Activated T-helper 2 cell treated with anti-CD3 and anti-CD28 coated beads, Interferon-gamma antibody, Interleukin-2, Interleukin-4, amounts not matched to agents 10 μg/mL and 5 μg/mL and 100 μg/mL, durations not matched to agents 14 hours and 24 hours and 36 hours (primary cell): ENCODE measurements at places on chromosomes 3 and 15. TPM values are rescaled to one million over a fixed set of nuclear protein-coding genes. Genes with fewer than 3 reads are reported as not detected.

- H3K36me3 ChIP-seq: no peaks in the 10 kb centered on the region
- DNase-seq: no peak
- H3K4me1 ChIP-seq: no peaks in the 10 kb centered on the region
- no peak overlapping the region for H3K27ac ChIP-seq
- H3K27me3 ChIP-seq: peaks cover 41% of the 10 kb centered on the region
These were observed 107.5 kb downstream of the SRGAP3 start for GRCh38 chr3:9141928-9142289.

DNA sequence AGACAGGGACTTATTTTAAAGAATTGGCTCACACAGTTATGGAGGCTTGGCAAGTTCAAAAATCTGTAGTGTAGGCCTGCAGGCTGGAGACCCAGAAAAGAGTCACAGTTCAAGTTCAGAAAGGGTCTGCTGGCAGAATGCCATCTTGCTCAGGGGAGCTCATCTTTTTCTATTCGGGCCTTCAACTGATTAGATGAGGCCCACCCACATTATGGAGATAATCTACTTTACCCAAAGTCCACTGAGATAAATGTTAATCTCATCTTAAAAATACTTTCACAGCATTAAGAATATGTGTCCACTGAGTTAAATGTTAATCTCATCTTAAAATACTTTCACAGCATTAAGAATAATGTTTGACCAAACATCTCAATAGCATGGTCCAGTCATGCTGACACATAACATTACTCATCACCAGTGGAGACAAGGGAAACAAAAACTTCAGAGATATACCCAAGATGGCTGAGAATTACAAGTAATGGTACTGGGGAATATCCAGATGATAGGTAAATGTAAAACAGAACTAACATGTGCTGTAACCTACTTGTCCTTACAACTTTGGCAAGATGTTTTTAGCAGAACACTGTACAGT lies 74.3 kb upstream of the STAC start:
- H3K36me3 ChIP-seq: no peaks in the 10 kb centered on the region
- no peaks in the 10 kb centered on the region for H3K27me3 ChIP-seq
- no peaks in the 10 kb centered on the region for H3K4me1 ChIP-seq
- no peak for DNase-seq
- no peak overlapping the region for H3K27ac ChIP-seq

DNA sequence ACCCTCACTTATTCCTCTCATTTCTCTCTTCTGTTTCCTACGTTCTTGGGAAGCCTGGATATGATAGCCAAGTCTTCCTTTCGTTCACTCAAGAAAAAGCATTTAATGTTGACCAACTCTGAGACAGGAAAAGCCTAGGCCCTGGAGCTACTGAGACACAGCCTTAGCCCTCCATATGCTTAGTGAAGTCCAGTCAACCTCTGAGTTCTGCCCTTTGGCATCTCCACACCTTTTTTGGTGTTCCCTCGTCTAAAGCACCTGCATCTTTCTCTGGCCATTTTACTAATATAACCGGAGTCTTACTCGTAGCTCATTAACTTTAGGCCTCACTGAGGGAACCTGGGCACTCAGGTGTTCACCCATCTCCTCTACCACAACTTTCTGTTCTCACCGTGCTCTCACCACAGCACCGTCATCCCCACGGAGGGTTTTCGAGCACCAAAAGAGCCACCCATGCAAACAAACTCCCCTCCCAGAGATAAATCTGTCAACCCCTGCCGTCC lies 632 bp downstream of the MTHFS start:
- H3K27ac ChIP-seq: peak overlapping the region; percentile 99
- DNase-seq: no peak
- H3K4me3 ChIP-seq: peak overlapping the region; percentile 98
- no peaks in the 10 kb centered on the region for H3K27me3 ChIP-seq
- peaks cover 49% of the 10 kb centered on the region for H3K4me1 ChIP-seq
- H3K36me3 ChIP-seq: peaks cover 31% of the 10 kb centered on the region

DNA sequence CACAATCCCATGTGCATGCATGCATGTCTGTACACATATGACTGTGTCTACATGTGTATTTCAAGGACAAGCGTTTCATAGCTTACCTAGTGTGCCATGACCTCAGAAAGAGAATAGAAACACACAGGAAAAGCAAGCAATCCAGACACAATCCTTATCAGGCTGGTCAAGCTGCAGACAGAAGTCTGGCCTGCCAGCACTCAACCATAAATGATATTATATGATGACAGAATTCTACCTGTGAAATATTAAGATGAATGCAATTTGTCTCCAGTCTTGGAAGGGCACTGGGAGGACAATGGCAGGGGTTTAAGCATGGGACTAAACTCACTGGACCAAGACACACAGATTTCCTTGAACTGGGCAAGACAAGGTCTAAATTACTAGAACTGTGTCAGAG lies 50.9 kb upstream of the ARL6 start:
- no peak for DNase-seq

GRCh38 chr3:58009026-58009748 lies 965 bp downstream of the FLNB start:
- DNase-seq: peak; percentile 36
- H3K27ac ChIP-seq: peak overlapping the region; percentile 45
- H3K27me3 ChIP-seq: no peaks in the 10 kb centered on the region
- peaks cover 4% of the 10 kb centered on the region for H3K36me3 ChIP-seq
- H3K4me1 ChIP-seq: peaks cover 37% of the 10 kb centered on the region
- peak overlapping the region; percentile 80 for H3K4me3 ChIP-seq

DNA sequence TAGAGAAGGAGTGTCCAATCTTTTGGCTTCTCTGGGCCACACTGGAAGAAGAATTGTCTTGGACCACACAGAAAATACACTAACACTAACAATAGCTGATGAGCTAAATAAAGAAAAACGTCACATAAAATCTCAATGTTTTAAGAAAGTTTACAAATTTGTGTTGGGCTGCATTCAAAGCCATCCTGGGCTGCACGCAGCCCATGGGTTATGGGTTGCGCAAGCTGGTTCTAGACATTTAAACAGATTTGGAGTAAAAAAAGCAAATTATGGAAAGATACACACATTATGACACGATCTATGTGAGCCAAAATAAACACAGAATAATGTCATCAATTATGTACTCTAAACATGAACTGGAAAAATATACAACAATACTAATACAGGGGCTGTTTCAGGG lies 703.3 kb upstream of the LMCD1 start:
- no peaks in the 10 kb centered on the region for H3K27me3 ChIP-seq
- no peaks in the 10 kb centered on the region for H3K4me1 ChIP-seq
- no peaks in the 10 kb centered on the region for H3K36me3 ChIP-seq
- no peak overlapping the region for H3K4me3 ChIP-seq
- no peak for DNase-seq

- H3K4me3 ChIP-seq: no peak overlapping the region
- H3K27me3 ChIP-seq: peaks cover 2% of the 10 kb centered on the region
- DNase-seq: no peak
- no peak overlapping the region for H3K27ac ChIP-seq
These were observed 86.0 kb upstream of the VGLL3 start for GRCh38 chr3:87076946-87077345.

- no peaks in the 10 kb centered on the region for H3K27me3 ChIP-seq
- no peak overlapping the region for H3K4me3 ChIP-seq
- DNase-seq: no peak
- H3K27ac ChIP-seq: no peak overlapping the region
- no peaks in the 10 kb centered on the region for H3K36me3 ChIP-seq
These were observed 49.1 kb upstream of the LIMD1 start for GRCh38 chr3:45545476-45545875.

GRCh38 chr3:195574497-195575304 lies 9.0 kb downstream of the APOD start:
- no peak for DNase-seq
- H3K36me3 ChIP-seq: no peaks in the 10 kb centered on the region
- H3K27me3 ChIP-seq: peaks cover 4% of the 10 kb centered on the region
- no peak overlapping the region for H3K27ac ChIP-seq

GRCh38 chr15:63073497-63074172 lies 31.1 kb downstream of the TPM1 start:
- H3K4me1 ChIP-seq: peaks cover 10% of the 10 kb centered on the region
- no peak overlapping the region for H3K27ac ChIP-seq
- H3K27me3 ChIP-seq: peaks cover 12% of the 10 kb centered on the region

DNA sequence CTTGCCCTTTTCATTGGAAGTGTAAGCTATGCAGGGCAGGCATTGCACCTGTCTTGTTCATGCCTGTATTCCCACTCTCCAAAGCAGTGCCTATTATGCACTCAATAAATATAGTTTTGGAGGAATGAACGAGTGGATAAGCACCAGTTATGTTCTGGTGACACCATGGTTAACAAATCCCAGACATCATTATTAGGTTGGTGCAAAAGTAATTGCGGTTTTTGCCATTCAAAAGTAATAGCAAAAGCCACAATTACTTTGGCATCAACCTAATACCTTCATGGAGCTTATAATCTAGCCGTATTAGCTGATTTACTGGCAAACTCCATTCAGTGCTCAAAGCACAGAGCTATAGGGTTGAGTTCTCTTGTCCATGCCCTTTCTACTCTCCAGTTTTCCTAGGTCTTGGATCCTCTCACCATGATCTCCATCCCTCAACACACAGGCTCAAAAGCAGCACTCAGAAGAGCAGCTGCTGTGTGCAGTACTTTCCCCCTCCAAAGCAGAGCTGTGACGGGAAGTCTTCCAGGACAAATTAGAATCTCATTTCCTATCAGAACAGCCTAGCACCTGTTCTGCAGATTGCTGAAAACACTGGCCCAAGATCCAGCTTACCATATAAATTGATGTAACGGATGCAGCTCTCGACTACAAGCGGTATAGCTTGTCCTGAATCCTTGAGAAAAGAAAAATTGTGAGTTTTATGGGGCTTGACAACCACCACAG lies 63.2 kb upstream of the RAD18 start:
- H3K27me3 ChIP-seq: no peaks in the 10 kb centered on the region
- DNase-seq: no peak
- H3K36me3 ChIP-seq: no peaks in the 10 kb centered on the region
- no peak overlapping the region for H3K27ac ChIP-seq
- no peak overlapping the region for H3K4me3 ChIP-seq

GRCh38 chr15:34773917-34774316 lies 19.1 kb upstream of the GJD2 start:
- no peaks in the 10 kb centered on the region for H3K4me1 ChIP-seq
- H3K27me3 ChIP-seq: peaks cover 12% of the 10 kb centered on the region
- no peak overlapping the region for H3K27ac ChIP-seq
- H3K4me3 ChIP-seq: no peak overlapping the region

DNA sequence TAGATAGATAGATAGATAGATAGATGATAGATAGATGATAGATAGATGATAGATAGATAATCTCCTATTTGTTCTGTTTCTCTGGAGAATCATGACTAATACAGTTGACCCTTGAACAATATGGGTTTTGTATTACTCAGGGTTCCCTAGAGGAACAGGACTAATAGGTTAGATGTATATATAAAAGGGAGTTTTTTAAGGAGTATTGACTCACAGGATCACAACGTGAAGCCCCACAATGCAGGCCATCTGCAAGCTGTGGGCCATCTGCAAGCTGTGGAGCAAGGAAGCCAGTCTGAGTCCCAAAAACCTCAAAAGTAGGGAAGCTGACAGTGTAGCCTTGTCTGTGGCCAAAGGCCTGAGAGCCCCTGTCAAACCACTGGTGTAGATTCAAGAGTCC lies 67.6 kb downstream of the PYDC2 start:
- DNase-seq: no peak
- no peaks in the 10 kb centered on the region for H3K4me1 ChIP-seq
- no peaks in the 10 kb centered on the region for H3K36me3 ChIP-seq

DNA sequence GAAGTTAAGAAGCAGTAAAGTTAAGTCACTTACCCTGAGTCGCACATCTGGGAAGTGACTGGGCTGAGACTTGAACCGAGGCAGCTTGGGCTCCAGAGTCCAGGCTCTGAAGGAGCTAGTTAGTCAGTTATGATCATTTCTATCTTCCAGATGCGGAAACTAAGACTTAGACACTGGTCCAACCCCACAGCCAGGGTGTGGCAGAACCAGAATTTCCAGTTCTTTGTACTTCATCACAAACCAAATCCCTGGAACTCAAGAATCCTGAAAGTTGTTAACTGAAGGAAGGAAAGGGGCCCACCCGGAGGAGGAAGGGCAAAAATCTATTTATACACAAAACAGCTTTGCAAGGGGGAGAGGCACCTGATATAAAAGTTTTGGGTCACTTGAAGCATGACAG lies 389.9 kb downstream of the SHQ1 start:
- no peaks in the 10 kb centered on the region for H3K27me3 ChIP-seq
- peaks cover 28% of the 10 kb centered on the region for H3K4me1 ChIP-seq
- H3K36me3 ChIP-seq: no peaks in the 10 kb centered on the region
- no peak for DNase-seq
- no peak overlapping the region for H3K27ac ChIP-seq

DNA sequence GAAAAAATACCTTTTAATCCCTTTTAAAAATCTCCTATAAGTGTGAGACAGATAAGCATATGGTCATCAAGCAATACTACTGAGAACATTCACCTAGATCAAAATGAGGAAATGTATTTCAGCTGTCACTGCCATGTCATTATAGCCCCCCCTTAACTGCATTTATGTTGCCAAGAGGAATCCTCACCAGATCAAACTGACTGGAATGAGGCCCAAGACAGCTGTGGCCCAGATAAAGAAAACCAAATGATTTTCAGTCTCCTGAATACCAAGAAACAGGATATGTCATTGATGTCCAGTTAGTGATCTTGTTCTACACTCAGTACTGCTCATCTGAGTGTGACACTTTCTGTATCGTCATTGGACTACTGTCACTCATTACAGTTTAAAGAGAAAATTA lies 35.1 kb upstream of the CPB1 start:
- H3K27me3 ChIP-seq: no peaks in the 10 kb centered on the region
- H3K4me3 ChIP-seq: no peak overlapping the region
- no peaks in the 10 kb centered on the region for H3K4me1 ChIP-seq
- H3K27ac ChIP-seq: no peak overlapping the region
- DNase-seq: no peak

GRCh38 chr15:68558318-68559305 lies 20.2 kb upstream of the CORO2B start:
- H3K36me3 ChIP-seq: no peaks in the 10 kb centered on the region
- H3K27ac ChIP-seq: no peak overlapping the region
- peaks cover 53% of the 10 kb centered on the region for H3K27me3 ChIP-seq
- H3K4me1 ChIP-seq: peaks cover 15% of the 10 kb centered on the region

DNA sequence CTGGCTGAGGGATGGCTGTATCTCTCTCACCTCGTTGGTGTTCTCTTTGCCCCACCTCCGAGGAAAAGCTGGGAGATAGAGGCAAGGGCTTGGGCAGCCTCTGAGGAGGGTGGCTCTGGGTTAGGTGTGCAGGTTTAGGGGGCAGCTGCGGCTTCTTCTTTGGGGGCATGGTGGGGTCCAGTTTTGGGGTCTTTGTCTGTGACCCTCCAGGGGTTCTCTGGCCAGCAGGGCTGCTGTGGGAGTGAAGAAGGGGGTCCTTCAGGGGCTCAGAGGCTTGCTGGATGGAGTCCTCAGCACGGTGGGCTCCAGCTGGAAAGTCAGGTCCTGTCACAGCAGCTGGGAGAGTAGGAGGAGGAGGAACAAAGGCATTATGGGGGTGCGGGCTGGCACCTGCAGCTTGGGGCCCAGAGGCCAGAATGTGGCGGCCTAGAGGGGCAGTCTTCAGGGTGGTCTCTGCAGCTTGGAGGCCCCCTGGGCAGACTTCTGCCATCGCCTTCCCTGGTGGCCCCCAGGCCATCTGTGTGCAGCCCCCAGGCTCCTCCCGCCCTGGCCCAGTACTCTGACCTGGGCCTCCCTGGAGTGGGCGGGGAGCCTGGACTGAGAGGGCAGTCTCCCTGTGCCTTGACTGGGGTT lies 7.0 kb downstream of the XIRP1 start:
- no peaks in the 10 kb centered on the region for H3K36me3 ChIP-seq
- no peaks in the 10 kb centered on the region for H3K27me3 ChIP-seq
- H3K4me1 ChIP-seq: peaks cover 13% of the 10 kb centered on the region
- H3K4me3 ChIP-seq: no peak overlapping the region
- DNase-seq: no peak
- no peak overlapping the region for H3K27ac ChIP-seq

The WDR93 gene
- total RNA-seq: not detected in 2 replicates

The GOLGA8R gene
- total RNA-seq: 2.9 and 3.0 TPM in 2 replicates

The CADPS gene
- total RNA-seq: not detected in 2 replicates

The DOCK3 gene
- 1.1 and 1.4 TPM in 2 replicates for total RNA-seq

The SYNPR gene
- total RNA-seq: not detected in 2 replicates

The AADACL2 gene
- not detected in 2 replicates for total RNA-seq

The REC114 gene
- total RNA-seq: not detected in 2 replicates

The PIGZ gene
- 2.1 and 2.4 TPM in 2 replicates for total RNA-seq
